ENCODE measurements at places on chromosomes 1 and 21.

GRCh38 chr21:18760247-18760646, 356.7 kb upstream of the TMPRSS15 start:
- peak; percentile 61 for DNase-seq

GRCh38 chr1:112457241-112457640, 51.5 kb upstream of the WNT2B start:
- DNase-seq: no peak

- DNase-seq: peak; percentile 94
These were observed 456.6 kb downstream of the RPS6KC1 start for GRCh38 chr1:213507472-213508223.

- no peak for DNase-seq
These were observed 7.0 kb downstream of the EGLN1 start for GRCh38 chr1:231415018-231415583.

- no peak for DNase-seq
These were observed 18.2 kb upstream of the KCNK2 start for GRCh38 chr1:215064327-215064726.

GRCh38 chr21:14058566-14058965, 152.2 kb downstream of the LIPI start:
- no peak for DNase-seq
